Fibroblast of lung (primary cell): ENCODE measurements at places on chromosomes 3 and 15.

- H3K4me1 ChIP-seq: no peaks in the 10 kb centered on the region
- H3K27ac ChIP-seq: no peak overlapping the region
- H3K4me3 ChIP-seq: no peak overlapping the region
- DNase-seq: peak; percentile 21
- no peaks in the 10 kb centered on the region for H3K27me3 ChIP-seq
These were observed 239.9 kb upstream of the ATP10A start for GRCh38 chr15:26103002-26103404.

DNA sequence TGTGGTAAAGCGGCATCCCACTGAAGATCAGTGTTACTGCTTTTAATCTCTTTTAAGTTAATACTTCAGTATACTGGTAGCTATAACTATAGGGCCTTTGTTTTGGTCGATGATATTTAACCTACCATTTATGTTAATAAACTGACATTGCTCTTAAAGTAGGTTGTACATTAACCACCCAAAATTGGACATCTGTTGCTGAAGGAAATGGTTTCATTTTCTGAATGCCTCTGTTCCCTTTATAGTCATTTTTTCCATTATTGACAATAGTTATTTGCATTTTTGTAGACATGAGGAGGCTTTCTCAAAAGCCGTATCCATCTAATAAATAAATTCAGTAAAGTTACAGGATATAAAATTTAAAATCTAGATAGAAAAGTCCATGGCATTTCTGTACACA, 252.4 kb upstream of the UBE2E1 start:
- H3K27ac ChIP-seq: no peak overlapping the region
- no peaks in the 10 kb centered on the region for H3K27me3 ChIP-seq
- no peak overlapping the region for H3K4me3 ChIP-seq

GRCh38 chr15:51623386-51623938, 891 bp upstream of the DMXL2 start:
- no peaks in the 10 kb centered on the region for H3K36me3 ChIP-seq
- DNase-seq: no peak
- peaks cover 2% of the 10 kb centered on the region for H3K4me1 ChIP-seq
- peak overlapping the region; percentile 55 for H3K4me3 ChIP-seq
- H3K27ac ChIP-seq: no peak overlapping the region

- H3K4me1 ChIP-seq: no peaks in the 10 kb centered on the region
- H3K4me3 ChIP-seq: no peak overlapping the region
- no peak overlapping the region for H3K27ac ChIP-seq
- DNase-seq: peak; percentile 55
- no peaks in the 10 kb centered on the region for H3K27me3 ChIP-seq
These were observed 51.2 kb upstream of the MINAR1 start for GRCh38 chr15:79380755-79381497.

GRCh38 chr3:10725067-10725466, 91.0 kb upstream of the SLC6A11 start:
- no peaks in the 10 kb centered on the region for H3K27me3 ChIP-seq
- no peaks in the 10 kb centered on the region for H3K36me3 ChIP-seq
- no peaks in the 10 kb centered on the region for H3K4me1 ChIP-seq
- no peak overlapping the region for H3K4me3 ChIP-seq

DNA sequence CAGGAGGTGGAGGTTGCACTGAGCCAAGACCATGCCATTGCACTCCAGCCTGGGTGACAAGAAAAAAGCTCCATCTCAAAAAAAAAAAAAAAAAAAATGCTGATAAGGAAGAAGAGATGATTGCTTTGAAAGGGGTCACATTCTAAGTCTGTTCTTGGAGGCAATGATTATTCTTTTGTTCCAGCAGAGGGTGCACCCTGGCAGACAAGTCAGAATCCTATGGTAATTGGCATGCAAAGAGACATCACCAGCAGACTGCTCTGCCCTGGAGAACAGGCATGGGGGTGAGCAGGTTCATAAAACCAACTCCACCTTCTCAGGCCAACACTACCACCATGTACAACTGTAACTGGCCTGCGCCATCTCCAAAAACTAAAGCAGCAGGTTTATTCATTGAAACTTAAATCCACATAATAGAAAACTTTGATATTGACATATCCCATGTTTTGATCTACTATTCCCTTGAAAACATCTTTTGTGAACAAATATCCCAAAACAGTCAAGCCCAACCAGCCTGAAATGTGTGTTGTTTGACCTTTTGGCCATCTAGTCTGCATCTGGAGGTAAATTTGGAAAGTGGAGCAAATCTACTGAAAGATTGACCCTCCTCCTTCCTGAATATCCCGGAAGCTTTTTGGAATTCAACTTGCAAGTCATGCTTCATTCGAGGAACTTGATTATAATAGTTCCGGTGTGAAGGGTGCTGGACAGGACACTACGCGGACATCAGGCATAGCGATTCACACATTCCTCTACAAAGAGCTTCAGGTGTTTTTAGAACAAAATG, 100.3 kb downstream of the MECOM start:
- no peak overlapping the region for H3K27ac ChIP-seq
- no peaks in the 10 kb centered on the region for H3K36me3 ChIP-seq
- H3K4me3 ChIP-seq: no peak overlapping the region
- no peaks in the 10 kb centered on the region for H3K27me3 ChIP-seq

- H3K4me3 ChIP-seq: no peak overlapping the region
- no peak for DNase-seq
- no peak overlapping the region for H3K27ac ChIP-seq
- H3K27me3 ChIP-seq: no peaks in the 10 kb centered on the region
- no peaks in the 10 kb centered on the region for H3K4me1 ChIP-seq
These were observed 138.7 kb downstream of the ZPLD1 start for GRCh38 chr3:102573483-102574028.

GRCh38 chr15:99437315-99438223, 128.2 kb upstream of the MEF2A start:
- peaks cover 11% of the 10 kb centered on the region for H3K4me1 ChIP-seq
- no peak overlapping the region for H3K27ac ChIP-seq
- DNase-seq: no peak

- H3K4me1 ChIP-seq: peaks cover 13% of the 10 kb centered on the region
- no peak overlapping the region for H3K27ac ChIP-seq
- no peaks in the 10 kb centered on the region for H3K36me3 ChIP-seq
- DNase-seq: no peak
- no peaks in the 10 kb centered on the region for H3K27me3 ChIP-seq
These were observed 7.0 kb downstream of the TRAK1 start for GRCh38 chr3:42098171-42098570.

- H3K27ac ChIP-seq: no peak overlapping the region
- no peaks in the 10 kb centered on the region for H3K4me1 ChIP-seq
- H3K27me3 ChIP-seq: no peaks in the 10 kb centered on the region
- H3K4me3 ChIP-seq: no peak overlapping the region
- H3K36me3 ChIP-seq: no peaks in the 10 kb centered on the region
These were observed 34.9 kb upstream of the POU1F1 start for GRCh38 chr3:87311309-87311708.

DNA sequence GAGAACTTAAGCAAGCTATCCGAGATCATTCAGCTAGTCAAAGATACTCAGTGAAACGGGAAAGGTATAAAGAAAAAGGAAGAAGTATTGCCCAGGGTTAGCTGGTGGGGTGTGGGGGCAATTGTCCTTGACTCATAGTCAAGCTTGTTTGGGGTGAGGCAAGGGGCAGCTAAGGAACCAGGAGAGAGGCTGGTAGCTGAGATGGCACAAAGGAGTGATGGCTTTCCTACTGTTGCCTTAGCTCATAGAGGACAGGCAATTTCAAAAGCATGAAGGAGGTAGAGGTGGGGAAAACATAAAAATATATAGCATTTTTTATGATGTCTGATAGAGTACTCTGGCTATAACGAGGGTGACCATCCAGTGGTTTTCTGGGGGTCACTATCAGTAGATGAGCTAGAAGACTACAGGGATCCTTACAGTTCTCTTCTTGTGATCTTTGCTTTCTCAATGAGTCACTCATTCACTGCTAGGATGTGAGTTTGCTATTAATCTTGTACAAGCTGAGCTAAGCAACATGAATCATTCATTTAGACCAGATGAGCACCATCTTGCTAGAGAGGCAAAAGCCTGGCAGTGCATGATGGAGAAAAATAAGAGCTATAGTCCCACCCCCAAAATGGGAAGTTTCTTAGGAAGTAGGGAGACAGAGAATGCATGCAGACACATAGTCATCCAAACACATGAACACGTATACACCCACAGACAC, 207.1 kb upstream of the PFN2 start:
- no peaks in the 10 kb centered on the region for H3K36me3 ChIP-seq
- peak; percentile 80 for DNase-seq
- H3K27ac ChIP-seq: no peak overlapping the region
- H3K4me3 ChIP-seq: no peak overlapping the region
- H3K27me3 ChIP-seq: no peaks in the 10 kb centered on the region

- H3K4me3 ChIP-seq: no peak overlapping the region
- H3K36me3 ChIP-seq: no peaks in the 10 kb centered on the region
- peak; percentile 4 for DNase-seq
- H3K27ac ChIP-seq: no peak overlapping the region
- no peaks in the 10 kb centered on the region for H3K27me3 ChIP-seq
These were observed 160.7 kb downstream of the TAFA4 start for GRCh38 chr3:68771681-68772080.

- H3K4me1 ChIP-seq: peaks cover 16% of the 10 kb centered on the region
- no peak overlapping the region for H3K27ac ChIP-seq
- DNase-seq: no peak
- no peaks in the 10 kb centered on the region for H3K27me3 ChIP-seq
- no peak overlapping the region for H3K4me3 ChIP-seq
- no peaks in the 10 kb centered on the region for H3K36me3 ChIP-seq
These were observed 203.9 kb downstream of the NR1D2 start for GRCh38 chr3:24149032-24149431.

GRCh38 chr15:66477011-66477410, 20.6 kb downstream of the SNAPC5 start:
- H3K4me1 ChIP-seq: peaks cover 5% of the 10 kb centered on the region
- H3K4me3 ChIP-seq: no peak overlapping the region
- H3K27ac ChIP-seq: no peak overlapping the region
- H3K27me3 ChIP-seq: no peaks in the 10 kb centered on the region

GRCh38 chr3:143326983-143327778, 207.6 kb downstream of the CHST2 start:
- H3K27ac ChIP-seq: no peak overlapping the region
- no peaks in the 10 kb centered on the region for H3K36me3 ChIP-seq

DNA sequence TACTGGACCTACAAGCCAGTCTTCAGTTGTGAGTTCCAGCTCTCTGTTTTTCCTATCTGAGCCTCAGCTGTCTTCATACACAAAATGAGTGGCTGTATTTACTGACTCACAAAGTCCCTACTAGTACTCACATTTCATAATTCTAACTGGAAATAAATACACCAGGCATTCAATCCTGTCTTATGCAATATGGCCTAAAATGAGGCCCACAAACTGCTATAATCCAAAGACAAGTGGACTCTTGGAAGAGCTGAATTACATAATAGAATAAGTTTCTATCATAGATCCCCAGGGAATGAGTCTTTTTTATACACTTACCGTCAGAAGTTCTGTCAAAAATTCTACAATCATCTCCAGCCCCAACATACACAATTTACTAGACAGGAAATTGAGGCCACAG, 211.9 kb downstream of the LRRN1 start:
- no peak for DNase-seq
- no peaks in the 10 kb centered on the region for H3K4me1 ChIP-seq
- H3K4me3 ChIP-seq: no peak overlapping the region

GRCh38 chr3:37145611-37146010, 28.8 kb downstream of the LRRFIP2 start:
- H3K27me3 ChIP-seq: no peaks in the 10 kb centered on the region
- H3K36me3 ChIP-seq: peaks cover 12% of the 10 kb centered on the region
- H3K4me3 ChIP-seq: no peak overlapping the region
- no peak for DNase-seq
- H3K27ac ChIP-seq: no peak overlapping the region

DNA sequence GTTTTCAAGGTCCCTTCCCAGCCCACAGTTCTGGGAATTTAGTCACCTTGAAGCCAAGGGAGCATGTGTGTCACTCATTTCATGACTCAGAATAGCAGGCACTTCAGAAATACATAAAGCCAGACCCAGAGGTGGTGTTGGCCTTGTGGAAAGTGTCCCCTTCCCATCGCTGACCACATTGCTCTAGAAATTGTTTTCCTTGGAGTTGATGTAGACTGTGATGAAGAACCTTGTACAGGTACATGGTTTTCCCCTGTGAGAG, 158.8 kb downstream of the SLCO3A1 start:
- H3K27ac ChIP-seq: no peak overlapping the region
- DNase-seq: peak; percentile 41
- no peak overlapping the region for H3K4me3 ChIP-seq
- no peaks in the 10 kb centered on the region for H3K36me3 ChIP-seq

GRCh38 chr15:84847382-84847781, 30.2 kb downstream of the ALPK3 start:
- no peaks in the 10 kb centered on the region for H3K36me3 ChIP-seq
- DNase-seq: no peak
- H3K27me3 ChIP-seq: no peaks in the 10 kb centered on the region

DNA sequence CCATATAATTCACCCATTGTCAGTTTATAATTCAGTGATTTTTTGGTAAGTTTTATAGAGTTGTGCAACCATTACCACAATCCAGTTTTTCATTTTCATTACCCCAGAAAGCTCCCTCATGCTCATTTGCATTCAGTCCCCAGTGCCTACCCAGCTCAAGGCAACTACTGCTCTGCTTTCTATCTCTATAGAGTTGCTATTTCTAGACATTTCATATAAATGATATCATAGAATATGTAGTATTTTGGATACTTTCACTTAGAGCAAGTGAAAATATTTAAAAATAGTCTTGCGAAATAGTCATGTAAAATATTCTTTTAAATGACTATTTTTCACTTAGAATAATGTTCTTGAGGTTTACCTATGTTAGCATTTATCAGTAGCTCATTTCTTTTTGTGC, 42.1 kb downstream of the ZNF654 start:
- H3K4me3 ChIP-seq: no peak overlapping the region
- no peaks in the 10 kb centered on the region for H3K36me3 ChIP-seq
- DNase-seq: no peak
- no peak overlapping the region for H3K27ac ChIP-seq

DNA sequence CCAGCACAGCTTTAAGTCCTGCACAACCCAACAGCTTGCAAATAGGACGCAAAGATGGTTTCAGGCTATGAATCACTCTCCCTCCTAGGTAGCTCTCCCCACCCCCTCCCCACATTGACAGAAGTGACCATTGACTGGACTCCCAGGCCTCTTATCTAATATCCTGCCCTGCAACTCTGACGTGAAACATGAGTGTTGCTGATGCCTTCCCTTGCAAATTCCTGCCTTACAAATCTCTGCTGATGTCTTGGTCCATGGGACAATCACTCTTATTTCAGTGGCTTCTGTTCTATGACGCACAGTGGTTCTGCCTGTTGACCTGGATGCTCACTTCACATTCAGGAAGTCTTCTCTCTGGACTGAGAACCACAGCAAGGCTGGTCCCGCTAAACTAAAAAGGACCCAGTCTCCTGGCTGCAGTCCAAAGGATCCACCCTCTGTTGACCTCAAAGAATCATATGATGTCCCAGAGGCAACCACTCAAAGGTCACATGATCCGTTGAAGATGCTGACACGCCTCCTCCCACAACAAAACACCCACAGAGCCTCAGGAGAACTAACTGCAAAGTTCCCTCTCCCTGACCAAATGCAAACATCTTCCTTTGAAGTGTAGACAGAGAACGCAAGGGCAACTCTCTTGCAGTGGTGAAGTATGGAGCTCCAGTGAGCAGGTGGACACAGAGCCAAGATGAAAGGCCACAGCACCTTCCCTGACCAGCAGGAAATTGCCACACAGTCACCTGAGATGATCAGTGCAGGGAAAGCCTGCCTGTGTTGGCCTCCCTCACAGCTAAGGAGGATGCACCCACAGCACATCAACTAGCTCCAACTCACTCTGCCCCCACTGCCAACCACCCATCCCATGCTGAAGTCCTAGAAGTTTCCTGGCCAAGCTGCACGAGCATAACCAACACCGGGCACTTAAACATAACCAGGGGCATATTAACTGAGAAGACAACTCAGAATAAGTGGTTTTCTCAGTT, 112.3 kb downstream of the ADAMTS17 start:
- no peak overlapping the region for H3K27ac ChIP-seq
- H3K4me1 ChIP-seq: no peaks in the 10 kb centered on the region
- no peaks in the 10 kb centered on the region for H3K27me3 ChIP-seq
